ENCODE measurements at places on chromosomes 1 and 21.

DNA sequence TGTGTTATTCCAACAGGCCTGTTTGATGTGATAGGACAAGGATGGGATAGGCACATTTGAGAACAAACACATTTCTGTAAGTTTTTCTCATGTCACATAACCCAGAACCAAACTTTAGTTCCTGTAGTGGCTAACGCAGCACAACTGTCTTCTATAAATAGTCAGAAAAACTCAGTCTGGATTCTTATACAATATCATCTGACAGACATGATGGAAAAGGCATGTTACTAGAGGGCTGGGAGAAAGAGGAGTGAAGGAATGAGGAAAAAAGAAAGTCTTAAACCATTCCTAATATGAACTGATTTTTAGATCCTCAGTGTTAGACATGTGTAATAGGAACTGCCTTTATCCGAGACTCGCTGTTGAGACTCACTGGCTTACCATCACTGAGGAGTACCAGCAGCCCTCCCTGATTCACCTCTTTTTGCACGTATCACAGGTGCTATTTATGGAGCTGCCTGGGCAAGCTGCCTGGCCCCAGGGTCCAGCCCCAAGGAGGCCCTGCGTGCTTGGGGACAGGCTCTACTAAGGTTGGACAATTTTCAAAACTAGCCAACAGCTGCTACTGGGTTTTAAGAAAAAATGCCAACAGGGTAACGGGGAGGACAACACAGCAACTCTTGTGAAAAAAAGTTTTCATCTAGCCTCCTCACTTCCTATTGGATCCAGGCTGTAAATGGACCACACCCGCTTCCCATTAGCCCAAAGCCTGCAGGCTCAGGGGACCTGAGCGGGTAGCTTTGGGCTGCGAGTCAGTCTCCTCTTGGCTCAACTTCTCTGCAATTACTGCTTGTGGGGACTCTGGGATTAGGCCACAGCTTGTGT lies 30.7 kb upstream of the SERBP1 start:
- DNase-seq = no peak

DNA sequence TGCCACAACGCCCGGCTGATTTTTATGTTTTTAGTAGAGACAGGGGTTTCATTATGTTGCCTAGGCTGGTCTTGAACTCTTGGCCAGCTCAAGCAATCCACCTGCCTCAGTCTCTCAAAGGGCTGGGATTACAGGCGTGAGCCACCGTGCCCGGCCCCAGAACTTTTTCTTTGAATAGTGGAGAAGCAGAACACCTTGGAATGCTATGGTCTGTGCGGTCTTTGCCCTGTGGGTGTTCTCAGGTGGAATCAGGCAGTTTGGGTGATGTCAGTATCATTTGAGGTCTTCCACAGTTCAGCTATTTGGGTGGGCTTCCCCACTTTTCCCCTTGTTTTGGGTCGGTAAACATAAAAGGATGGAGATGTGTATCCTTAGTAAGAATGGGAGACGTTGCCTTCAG lies 17.6 kb downstream of the CAMTA1 start:
- DNase-seq = peak; percentile 59

GRCh38 chr1:54927472-54928240 lies 40.7 kb upstream of the DHCR24 start:
- DNase-seq = no peak

DNA sequence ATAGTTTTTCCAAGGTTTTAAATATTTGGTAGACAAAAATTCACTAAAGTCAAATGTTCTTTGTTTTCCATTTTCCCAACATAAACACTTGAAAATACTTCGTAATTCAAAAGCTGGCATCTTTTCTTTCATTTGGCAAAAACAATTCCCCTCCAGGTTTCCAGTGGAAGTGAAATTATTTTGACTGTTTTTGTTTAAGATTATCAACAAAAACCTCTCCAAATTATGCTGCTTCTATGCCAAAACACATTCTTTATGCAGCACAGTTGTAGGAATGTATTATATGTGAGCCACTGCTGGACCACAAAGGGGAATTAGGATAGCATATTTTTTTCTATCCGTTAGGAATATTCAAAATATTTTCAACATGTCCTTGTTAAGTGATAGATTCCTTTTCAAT lies 44.1 kb downstream of the SLC5A9 start:
- DNase-seq = no peak

DNA sequence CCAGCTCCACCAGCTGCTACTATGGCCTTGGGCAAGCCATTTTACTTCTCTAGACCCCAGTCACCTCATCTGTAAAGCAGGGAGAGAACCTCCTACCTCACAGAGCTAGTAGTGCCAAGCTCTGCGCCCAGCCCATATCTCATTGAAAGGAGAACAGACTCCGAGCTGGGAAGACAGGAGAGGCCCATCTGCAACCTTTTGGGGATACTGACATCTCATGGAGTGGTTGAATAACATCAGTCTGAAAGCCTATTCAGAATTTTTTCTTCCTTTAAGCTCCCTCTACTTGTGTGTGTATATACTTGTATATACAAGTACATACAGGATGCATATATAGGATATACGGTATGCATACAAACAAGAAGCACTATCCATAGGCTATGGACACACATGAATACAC lies 279.5 kb upstream of the POU3F1 start:
- no peak for DNase-seq

- peak; percentile 57 for DNase-seq
Measured at GRCh38 chr1:33396188-33397124, 34.4 kb downstream of the PHC2 start.

DNA sequence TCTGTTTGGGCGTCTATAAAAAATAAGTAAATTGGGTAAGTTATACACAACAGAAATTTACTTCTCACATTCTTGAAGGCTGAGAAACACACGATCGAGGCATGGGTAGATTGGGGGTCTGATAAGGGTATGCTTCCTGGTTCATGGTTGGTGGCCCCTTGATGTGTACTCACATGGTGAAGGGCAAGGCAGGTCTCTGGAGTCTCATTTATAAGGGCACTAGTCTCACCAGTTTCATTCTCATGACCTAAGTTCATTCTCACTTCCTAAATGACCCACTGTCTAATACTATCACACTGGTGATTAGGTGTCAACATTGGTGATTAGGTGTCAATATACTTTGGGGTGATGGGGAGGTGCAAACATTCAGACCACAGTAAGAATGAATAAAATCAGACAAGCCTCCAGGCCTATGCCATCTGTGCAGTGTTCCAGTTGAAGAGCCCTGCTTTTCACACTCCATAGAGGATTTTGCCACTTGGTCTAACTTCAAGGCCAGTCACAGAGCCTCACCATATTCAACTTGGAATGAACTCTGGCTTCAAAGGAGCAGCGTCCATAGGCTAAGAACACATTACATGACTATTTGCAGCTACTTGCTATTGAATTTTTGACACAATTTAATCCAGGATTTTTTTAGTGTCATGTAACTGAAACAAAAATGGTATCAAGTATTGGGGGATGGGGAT lies 2.5 kb upstream of the GBP4 start:
- no peak for DNase-seq

DNA sequence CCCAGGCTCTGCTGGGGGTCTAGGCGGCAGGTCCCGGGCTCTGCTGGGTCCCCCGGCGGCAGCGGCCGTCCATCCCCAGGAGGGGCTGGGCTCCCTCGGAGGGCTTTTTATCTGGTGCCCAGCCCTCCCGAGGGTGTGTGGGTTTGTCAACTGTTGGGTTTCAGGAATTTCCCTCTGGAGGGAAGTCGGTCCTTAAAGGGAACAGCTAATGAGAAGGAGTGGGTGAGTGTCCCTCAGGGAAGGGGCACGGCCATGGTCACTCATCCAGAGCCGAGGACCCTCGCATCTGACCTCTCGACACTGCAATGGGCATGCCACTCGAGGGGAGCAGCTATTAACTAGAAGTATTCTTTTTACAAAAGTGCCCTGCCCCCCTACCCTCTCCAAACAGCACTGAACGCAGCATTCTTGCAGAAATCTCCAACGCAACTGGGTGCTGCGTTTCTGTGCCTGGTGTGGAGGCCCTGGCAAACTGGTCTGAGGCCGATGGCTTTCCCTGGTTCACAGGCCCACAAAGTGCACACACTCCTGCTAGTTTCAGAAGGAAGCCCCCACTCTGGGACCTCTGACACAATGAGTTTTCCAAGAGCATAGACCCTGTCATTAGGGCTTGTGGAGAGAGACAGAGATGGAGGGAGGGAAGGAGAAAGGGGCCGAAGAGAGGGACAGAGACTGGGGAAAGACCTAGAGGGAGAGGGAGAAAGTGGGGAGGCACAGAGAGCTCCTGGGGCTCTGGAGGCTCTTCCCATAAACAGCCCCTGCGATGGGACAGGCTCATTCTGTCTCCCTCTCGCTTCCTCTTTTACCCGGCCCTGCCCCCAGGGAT lies 1.0 kb upstream of the TSPEAR start:
- peak; percentile 43 for DNase-seq

GRCh38 chr1:107724648-107725047 lies 240.3 kb downstream of the VAV3 start:
- DNase-seq = no peak

DNA sequence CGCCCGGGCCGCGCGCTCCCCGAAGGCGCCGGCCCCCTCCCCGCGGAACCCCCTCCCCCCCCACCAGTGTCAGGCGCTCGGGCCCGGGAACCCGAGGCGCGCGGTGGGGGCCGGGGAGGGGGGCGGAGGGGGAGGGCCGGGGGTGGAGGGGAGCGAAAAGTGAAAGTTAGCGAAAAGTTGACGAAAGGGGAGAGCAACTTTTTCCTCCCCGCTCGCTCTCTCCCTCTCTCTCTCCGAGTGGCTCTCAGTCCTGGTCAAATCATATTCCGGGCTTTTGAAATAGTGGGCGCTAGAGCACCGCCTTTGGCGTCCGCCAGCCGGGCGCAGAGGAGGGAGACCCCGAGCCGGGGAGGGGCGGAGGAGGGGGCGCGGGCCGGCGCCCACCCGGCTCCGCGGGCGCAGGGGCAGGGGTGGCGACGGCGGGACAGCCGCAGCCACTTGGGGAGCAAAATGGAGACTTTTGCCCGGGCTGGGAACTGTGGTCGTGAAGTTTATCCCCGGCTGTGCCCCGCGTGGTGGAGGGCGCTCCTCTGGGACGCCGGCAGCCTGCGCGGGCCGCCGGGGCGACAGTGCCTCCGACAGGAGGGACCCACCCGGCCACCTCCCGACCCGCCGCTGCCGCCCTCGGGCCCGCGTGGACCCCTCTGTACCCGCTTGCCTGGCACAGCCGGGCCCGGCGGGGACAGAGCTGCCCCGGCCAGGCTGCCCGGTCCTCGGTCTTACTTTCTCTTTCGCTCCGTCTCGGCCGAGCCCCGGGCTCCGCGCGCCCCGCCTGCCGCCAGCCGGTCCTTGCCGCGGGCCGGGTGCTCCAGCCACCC lies 697 bp downstream of the PRDM16 start:
- peak; percentile 69 for DNase-seq

GRCh38 chr1:47708019-47708535 lies 270.2 kb downstream of the FOXD2 start:
- no peak for DNase-seq
